Fibroblast of upper back skin (primary cell): ENCODE measurements at places on chromosomes 5 and 9.
A peak's percentile ranks its signal among the peaks of the same experiment; 100 is the strongest.

- DNase-seq: no peak
These were observed 3.5 kb upstream of the PRDM12 start for GRCh38 chr9:130660683-130661450.

GRCh38 chr5:139696167-139696893 is 48.2 kb downstream of the CXXC5 start:
- no peak for DNase-seq

DNA sequence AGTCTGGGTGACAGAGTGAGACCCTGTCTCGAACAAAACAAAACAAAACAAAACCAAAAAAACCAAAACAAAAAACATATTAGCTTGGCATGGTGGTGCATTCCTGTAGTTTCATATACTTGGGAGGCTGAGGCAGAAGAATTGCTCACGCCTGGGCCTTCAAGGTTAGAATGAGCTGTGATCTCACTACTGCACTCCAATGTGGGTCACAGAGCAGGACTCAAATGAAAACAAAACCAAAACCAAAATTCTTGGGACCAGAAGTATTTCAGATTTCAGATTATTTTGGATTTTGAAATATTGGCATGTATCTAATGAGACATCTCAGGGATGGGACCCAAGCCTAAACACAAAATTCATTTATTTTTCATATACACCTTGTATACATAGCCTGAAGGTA is 80.2 kb downstream of the TMC1 start:
- no peak for DNase-seq

DNA sequence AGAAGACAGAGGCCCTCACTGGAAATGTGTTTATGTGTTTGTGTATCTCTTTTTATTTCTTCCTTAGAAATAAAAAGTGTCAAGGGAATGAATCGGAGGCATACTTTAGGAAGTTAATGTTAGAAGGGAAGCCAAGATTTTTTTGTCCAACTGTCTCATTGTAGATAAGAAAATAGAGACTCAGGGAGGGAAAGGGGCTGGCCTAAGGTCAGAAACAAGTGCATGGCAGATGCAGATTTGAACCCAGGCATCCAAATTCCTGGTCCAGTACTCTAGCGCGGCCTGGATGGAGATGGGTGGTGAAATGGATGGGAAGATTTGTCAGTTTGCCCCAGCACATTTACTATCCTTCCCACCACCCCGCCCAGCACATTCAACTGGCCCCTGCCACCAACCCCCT is 19.8 kb upstream of the TNIP1 start:
- DNase-seq: no peak

DNA sequence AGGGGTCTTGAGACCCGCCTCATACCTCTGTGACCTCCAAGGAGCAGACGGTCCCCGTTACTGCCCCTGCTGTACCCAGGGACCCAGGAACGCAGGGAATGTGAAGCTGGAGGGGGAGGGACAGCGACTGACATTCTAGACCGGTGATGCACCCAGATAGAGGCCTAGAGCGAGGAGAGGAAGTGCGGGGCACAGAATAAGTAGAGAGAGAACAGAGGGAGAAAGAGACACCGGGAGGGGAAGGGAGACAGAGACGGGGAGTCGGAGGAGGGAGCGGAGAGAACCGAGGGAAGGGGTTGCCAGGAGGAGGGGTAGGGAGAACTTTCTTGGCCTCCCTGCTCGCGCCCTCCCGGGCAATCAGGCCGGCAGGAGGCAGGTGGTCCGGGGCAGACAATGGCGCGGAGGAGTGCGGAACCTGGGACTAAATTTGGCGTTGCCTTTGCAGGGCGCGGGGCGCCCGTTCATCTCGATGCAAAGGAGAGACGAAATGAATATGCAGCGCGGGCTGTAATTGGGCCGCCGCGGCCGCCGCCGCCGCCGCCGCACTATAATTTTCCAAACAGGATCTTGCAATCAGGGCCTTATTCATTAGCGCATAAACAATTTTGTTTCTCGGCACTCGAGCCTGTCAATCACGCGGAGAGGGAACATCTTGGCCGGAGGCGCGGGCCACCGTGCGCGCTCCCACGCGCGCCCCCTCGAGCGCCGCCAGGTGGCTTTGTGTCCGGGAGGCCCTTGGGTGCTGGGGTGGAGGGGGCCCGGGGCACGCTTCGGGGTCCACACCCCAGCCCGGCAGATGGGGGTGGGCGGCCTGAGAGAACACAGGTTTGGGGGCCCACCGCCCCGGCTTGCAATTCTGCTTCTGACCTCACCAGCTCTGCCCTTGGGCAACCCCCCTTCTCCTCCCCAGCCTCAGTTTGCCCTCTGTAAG is 33.0 kb downstream of the NDUFA8 start:
- peak; percentile 65 for DNase-seq

GRCh38 chr9:126205265-126205664 is 121.4 kb upstream of the MVB12B start:
- no peak for DNase-seq

- no peak for DNase-seq
These were observed 218.5 kb downstream of the TAF11L14 start for GRCh38 chr5:17852740-17853139.

DNA sequence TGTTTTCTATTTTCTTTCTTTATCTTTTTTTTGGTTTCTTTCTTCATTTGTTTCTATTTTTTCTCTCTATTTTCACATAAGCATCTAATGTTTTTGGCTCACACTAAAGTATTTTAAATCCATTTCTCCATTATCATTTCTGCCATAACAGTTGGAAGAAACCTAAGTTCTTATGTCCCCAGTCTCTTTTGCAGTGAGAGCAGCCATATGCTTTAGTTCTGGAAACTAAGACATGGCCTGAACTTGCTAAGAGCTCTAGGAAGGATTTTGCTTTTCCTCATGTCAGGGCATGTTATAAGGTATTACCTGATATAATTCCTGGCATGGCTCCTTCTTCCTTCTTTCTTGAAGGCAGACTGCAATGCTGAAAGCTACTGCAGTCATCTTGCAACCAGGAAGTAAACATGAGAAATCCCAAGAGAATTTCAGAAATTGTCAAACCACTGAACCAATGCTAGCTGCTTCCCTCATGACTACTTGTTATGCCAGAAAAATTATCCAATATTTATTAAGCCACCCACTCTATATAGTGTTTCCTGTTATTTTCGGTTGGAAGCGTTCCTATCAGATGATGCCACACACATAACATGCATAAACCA is 171.1 kb downstream of the TAF11L14 start:
- no peak for DNase-seq

DNA sequence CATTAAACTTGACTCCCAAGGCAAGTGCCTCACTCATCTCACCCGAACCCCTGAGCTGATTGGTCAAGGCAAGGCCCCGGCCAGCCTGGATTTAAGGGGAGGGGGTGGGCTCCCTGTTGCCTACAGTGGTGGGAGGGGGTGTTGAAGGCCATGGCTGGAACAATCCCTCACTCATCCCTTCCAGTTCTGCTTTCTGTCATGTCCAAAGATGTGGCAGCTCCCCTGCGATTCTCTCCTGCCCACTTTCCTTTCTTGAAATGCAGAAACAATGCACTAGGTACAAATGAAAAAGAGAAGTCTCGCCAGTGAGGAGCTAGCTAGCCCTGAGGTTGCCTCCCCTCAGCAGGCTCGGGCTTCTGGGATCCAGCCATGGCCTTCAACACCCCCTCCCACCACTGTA is 240.9 kb downstream of the SYK start:
- no peak for DNase-seq

DNA sequence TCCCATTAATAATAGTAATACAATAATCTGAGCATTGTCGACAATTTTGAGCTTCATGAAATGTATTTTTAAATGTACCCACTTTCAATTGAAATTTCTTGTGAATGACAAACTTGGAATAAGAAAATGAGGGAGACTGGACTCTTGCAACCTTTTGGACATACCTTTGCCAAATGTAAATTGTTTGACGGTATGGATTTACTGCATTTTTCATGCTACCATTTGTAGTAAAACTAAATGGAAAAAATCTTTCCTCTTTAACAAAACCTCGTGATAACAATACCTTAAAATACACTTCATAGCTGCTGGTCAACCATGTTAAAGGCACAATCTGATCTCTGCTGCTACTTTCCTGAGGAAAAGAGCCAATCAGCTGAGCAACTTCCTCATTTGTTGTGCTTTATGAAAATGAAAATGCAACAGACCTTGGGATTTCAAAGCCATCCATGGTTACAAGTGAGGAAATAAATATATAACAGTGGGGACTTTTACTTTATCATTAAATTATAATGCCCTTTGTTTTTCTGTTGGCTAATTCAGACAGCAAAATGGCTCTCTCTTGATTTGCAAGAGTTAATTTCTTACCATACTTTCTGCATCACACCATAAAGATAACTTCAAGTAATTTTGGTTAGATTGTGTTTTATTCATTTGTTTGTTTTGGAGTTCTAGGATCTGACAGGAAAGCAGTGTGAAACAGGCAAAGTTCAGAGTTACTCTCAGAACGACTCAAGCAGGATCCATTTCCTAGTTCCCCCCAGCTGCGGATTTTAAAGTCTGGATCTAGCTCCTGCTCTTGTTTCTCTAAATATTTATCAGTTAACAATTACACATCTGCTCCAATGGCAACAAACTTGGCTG is 1.1 kb downstream of the ALDH1A1 start:
- no peak for DNase-seq

- peak; percentile 84 for DNase-seq
These were observed 96.8 kb downstream of the ANKRD18B start for GRCh38 chr9:33620738-33621439.

GRCh38 chr5:86011937-86012336 is 605.8 kb upstream of the COX7C start:
- DNase-seq: no peak
